Suppressor macrophage treated with lipopolysaccharide for 4 hours (primary cell): ENCODE measurements at places on chromosomes 11 and 22.
A peak's percentile ranks its signal among the peaks of the same experiment; 100 is the strongest.

- no peak for DNase-seq
Measured at GRCh38 chr11:27253224-27253623, 109.8 kb downstream of the CCDC34 start.

GRCh38 chr11:130815097-130815802 lies 101.0 kb downstream of the SNX19 start:
- DNase-seq, result no peak

DNA sequence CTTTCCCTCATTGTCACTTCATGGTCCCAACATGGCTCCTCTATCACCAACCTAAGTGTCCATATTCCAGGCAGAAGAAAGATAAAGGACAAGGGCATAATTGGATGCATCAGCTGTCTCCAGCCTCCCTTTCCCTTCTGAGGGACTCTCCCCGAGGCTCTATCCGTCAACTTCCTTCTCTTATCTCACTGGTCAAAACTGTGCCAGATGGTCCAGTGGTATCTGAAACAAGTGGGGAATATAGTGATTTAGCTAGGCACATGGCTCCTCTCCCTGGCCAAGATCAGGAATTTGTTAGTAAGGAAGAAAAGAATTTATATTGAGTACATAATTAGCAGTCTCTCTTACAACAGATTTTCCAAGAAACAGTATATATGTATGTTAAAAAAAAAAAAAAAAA lies 12.6 kb upstream of the SPON1 start:
- DNase-seq, result no peak

- no peak for DNase-seq
Measured at GRCh38 chr11:38718049-38718448, 2120.0 kb upstream of the RAG2 start.

- peak; percentile 52 for DNase-seq
Measured at GRCh38 chr22:46737105-46737975, 712 bp downstream of the CERK start.

- DNase-seq, result no peak
Measured at GRCh38 chr11:7520011-7520942, 6.5 kb downstream of the PPFIBP2 start.

- peak; percentile 6 for DNase-seq
Measured at GRCh38 chr11:117489999-117490679, 162.5 kb downstream of the CEP164 start.

- no peak for DNase-seq
Measured at GRCh38 chr22:17845327-17845726, 71.1 kb upstream of the BID start.

GRCh38 chr11:44379141-44380008 lies 69.4 kb upstream of the ALX4 start:
- no peak for DNase-seq

- peak; percentile 90 for DNase-seq
Measured at GRCh38 chr22:23220485-23221350, 40.4 kb downstream of the BCR start.

DNA sequence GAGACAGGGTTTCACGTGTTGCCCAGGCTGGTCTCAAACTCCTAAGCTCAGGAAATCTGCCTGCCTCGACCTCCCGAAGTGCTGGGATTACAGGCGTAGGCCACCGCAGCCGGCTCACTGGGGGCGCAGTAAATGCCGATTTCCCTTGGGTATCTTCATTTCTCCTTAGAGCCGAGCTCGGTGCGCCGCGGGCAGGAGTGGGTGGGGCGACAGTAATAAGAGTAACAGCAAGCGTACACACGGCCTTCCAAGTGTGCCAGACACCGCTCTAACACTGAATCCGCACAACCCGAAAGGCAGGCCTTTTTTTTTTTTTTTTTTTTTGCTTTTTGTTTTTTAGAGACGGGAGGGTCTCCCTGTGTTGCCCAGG lies 500 bp upstream of the ADSL start:
- peak; percentile 40 for DNase-seq

DNA sequence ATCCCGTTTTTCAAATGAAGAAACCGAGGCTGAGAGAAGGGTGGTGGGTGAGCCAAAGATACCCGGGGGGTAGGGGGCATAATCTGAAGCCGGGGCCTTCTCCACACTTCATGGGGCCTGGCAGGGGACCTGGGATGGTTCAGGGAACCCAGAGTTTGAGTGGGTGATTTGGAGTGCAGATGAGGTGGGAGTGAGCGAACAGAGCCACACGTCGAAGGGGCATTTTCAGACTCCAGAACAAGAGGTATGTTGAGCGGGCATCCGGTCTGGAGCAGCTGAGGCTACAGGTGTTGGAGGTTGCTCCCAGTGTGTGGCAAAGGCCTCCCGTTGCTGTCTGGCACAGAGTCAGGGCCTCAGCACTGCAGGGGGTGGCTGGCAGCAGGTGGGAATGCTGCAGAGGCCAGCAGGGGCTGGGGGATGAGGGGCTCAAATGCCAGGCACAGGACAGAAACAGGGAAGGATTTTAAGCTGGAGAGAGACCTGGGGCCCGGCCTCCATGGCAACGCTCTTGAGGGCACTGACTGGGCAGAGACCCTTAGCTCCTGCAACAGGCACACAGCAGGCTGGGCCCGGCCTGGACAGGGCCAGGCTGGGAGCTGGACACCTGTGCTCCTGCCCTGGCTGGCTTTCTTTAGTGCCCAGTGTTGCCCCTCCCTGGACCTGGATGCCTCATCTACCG lies 46.2 kb downstream of the WNT11 start:
- no peak for DNase-seq
